Left kidney (tissue), 8 donors: ENCODE measurements at places on chromosomes 4 and X. TPM values are rescaled to one million over a fixed set of nuclear protein-coding genes. Genes with fewer than 3 reads are reported as not detected.

GRCh38 chrX:68647156-68647957 lies at the start of gene STARD8:
Gene STARD8, plus strand, starts transcription at chrX:68647666. Its CDS starts 217 bp downstream, at chrX:68647883.
- DNase-seq = peak; percentile 42

DNA sequence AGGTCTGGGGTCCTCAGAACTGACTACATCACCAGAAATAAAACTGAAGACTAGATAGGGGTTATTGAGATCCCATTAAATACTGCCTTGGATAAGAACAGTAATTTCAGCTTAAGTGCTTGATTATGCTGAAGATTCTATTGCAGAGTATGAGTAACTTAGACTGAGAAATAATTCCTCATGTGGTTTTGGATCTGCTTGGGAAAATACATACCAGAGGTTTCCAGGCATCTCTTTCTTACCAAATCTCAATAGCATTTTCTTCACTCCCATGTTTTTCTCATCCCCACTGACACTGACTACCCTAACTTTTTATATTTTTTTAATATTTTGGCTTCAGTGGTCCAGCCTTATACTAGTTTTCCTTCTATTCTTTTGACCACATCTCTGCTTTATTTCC lies 92.0 kb upstream of the TEX13D start:
- DNase-seq = no peak

- DNase-seq = no peak
Observed at GRCh38 chr4:167456619-167457018, 222.3 kb upstream of the SPOCK3 start.

DNA sequence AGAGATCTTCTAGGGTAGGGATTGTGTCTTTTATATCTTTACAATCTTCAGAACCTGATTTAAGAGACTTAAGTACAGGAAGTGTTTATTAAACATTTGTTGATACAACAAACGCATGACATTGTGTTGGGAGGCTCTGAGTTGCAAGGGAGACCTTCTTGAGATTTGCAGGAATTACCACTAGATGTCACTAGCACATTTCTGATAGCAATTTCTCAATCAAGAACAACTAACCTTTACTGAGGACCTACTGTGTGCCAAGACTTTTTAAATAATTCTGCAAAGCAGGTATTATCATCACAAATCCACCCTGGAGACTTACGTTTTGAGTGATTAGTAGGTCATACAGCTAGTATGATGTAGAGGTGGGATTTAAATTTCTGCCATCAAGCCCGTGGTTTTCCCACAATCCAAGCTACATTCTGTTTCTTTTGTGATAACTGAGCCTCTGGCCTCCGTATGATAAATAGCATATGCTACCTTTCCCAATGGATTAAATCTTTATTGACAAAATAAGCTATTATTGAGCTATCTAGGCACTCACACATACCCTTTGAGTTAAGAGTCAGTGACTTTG lies 986.0 kb downstream of the CCSER1 start:
- no peak for DNase-seq

ARX gene
- not detected for polyA plus RNA-seq

REPS2 gene
- 12.1 TPM for polyA plus RNA-seq

ITM2A gene
- 78.8 TPM for polyA plus RNA-seq

ABCB7 gene
- 36.1 TPM for polyA plus RNA-seq

DNA sequence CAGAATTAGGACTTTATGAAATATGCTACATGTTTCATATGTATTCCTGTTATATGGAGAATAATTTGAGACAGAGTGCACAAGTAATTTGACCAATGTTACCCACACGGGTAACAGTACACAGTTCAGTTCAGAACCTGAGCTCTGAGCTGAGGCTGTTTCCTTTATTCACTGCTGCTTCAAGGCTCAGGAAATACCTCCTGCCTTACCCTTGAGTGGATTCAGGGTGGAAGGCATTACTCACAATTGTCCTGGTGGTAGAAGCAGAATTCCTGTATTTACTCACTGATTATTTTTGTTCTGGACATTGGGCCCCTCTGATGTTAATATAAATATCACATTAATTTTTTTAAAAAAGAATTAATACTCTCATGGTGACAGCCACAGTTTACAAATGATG lies 73.5 kb upstream of the CAMK2D start:
- DNase-seq = no peak

GRCh38 chr4:9989918-9990635 lies 31.2 kb downstream of the SLC2A9 start:
- DNase-seq = no peak

- DNase-seq = no peak
Observed at GRCh38 chr4:20724915-20725314, 24.7 kb downstream of the PACRGL start.

TRAPPC2 gene
- polyA plus RNA-seq = 22.7 TPM

NLGN4X gene
- polyA plus RNA-seq = 11.9 TPM

DNA sequence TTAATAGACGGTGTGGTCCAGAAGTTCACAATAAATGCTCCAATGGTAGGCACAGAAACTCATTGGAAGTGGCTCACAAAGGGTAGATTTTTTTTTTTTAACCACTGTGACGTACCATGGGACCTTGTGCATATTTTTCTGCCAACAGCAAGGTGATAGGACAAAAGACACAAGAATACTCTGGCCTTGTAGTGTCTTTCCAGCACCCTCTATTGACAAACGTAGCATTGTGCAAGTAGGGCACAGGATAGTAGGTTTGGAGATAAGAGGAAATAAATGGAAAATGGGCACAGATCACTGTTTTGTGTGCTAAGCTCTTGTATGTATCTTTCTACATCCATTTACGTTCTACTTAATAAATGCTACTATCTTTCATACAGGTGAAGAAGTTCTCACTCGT lies 2054.9 kb downstream of the PCDH7 start:
- DNase-seq = peak; percentile 6

- DNase-seq = no peak
Observed at GRCh38 chr4:17120761-17121160, 222.3 kb upstream of the LDB2 start.

DNA sequence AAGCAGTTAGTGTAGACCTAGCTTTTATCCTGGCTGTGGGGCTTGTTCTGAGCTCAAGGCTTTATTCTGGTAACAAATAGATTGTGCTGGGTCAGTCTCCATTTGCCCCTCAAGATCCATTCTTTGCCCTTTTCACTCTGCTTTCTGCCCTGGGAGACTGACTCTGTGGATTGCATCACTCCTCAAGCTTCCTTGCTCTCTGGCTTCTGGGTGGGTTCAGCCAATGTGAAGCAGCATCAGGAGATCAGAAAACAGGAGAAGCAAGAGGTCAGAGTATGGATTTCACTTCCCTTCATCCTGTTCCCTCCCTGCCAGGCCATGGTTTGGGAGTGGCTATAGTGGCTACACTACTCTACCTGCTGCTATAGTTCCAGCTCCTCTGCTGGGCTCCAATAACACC lies 184.1 kb upstream of the NDP start:
- no peak for DNase-seq

GRCh38 chrX:7378406-7378805 lies 230.5 kb upstream of the PUDP start:
- no peak for DNase-seq

- no peak for DNase-seq
Observed at GRCh38 chr4:22246847-22247246, 269.0 kb downstream of the ADGRA3 start.

TKTL2 gene
- not detected for polyA plus RNA-seq

- no peak for DNase-seq
Observed at GRCh38 chr4:186326391-186326790, 60.4 kb downstream of the F11 start.

GRCh38 chrX:150961631-150962030 lies 21.5 kb upstream of the HMGB3 start:
- no peak for DNase-seq

DNA sequence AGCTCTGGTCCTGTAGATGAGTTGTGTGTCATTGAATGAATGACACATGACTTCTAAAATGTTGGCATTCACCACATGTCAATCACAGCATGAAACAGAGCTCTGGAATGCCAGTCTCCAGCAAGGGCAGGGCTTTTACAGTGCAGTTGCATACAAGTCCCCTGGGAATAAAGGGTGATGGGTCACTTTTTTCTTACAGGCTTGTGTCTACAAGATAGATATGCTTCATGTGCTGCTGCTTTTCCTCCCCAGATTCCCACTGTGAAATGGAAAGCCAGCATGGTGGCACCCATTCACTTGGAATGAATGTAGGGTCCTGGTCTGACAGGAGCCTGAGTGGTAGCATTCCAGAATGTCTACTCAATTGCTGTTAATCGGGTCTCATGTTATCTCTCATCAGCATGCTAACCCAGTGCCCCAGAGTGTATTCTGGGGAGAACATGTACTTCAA lies 159.1 kb upstream of the KIT start:
- no peak for DNase-seq

- DNase-seq = no peak
Observed at GRCh38 chrX:84358271-84358670, 144.0 kb downstream of the HDX start.

DNA sequence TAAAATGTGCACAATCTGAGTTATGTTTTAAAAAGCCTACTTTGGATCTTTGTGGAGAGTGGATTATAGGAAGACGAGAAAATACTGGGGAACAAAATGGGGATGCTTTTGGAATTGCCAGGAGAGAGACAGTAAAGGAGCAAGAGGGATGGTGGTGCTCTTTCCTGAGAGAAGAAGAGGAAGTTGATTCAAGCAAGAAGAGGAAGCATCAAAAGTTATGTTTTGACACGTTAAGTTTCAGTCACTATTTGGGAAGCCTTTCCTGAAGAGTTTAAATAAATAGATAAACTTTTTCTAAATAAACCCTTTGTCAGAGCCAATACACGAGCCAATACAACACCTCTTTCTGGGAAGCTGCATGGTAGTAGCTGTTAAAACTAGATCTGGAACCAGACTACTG lies 394.1 kb downstream of the GALNTL6 start:
- no peak for DNase-seq

- no peak for DNase-seq
Observed at GRCh38 chr4:165563851-165564250, 185.0 kb downstream of the CPE start.

DNA sequence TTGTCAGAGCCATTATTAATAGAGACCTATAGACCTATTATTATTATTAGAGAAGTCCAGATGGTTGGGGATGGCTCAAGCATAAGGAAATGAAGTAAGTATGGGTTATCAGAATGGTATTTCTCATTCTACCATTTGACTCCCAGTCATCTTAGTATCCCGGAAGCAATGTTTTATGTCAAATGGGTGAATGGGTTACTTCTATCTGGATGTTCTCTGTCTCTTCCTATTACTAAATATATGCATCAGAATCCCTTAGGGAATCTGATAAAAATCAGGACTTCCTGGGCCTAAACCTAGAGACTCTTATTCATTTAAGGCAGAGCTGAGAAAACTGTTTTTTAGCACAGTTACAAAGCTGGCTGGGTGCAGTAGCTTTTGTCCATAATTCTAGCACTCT lies 149.9 kb downstream of the SLC10A7 start:
- no peak for DNase-seq

PPP4R3C gene
- not detected for polyA plus RNA-seq

- DNase-seq = no peak
Observed at GRCh38 chr4:106830879-106831278, 205.2 kb downstream of the DKK2 start.

GRCh38 chrX:72121383-72121782 lies 10.3 kb downstream of the RTL5 start:
- no peak for DNase-seq

PCDH10 gene
- polyA plus RNA-seq = 7.4 TPM

GRCh38 chrX:118824173-118824730 lies 628 bp downstream of the ZCCHC12 start:
- no peak for DNase-seq

DNA sequence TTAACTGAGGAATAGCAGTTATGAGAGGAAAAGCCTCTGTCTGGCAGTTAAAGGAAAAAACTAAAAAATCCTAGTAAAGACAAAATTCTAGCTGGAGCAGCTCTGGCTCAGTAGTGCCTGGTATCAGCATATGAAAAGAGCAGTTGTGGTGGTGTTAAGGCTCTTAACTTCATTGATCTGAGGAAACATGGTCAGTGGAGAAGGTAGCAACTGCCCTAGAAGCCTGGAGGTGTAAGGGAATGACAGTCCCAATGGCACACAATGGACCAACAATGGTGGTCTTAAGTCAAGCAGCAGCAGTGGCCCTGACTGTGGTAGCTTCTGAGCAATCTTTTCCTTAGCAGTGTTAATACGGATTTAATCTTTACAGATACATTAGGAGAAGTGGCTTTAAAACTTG lies 189.6 kb upstream of the POF1B start:
- DNase-seq = no peak

DNA sequence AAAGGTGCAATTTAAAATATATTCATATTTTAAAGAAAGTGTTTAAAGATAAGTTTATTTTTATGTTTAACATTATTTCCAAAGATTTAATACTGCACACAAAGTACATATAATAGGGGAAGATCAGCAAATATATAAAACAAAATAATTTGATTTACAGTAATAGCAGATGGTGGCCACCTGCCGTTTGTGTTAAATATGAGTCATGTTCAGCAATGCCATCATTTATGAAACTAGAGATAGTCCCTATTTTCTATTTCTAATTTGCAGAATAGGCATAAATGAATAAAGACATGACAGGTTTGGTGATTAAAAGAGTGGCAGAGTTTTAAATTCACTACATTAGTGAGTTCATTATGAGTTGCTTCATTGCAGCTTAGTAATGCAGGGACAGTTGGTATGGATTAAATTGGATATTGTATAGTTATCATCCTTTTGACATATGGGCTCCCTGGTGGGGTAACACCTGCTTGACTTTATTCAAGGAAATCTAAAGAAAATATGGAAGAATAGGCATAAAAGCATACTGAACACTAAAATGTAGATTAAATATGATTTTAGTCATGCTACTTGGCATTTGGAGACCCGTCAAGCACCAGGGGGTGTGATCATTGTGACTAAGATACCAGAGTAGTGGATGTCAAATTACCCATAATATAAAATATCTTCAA lies 78.8 kb upstream of the BANK1 start:
- DNase-seq = no peak

SLC10A4 gene
- 0.38 TPM for polyA plus RNA-seq

DNA sequence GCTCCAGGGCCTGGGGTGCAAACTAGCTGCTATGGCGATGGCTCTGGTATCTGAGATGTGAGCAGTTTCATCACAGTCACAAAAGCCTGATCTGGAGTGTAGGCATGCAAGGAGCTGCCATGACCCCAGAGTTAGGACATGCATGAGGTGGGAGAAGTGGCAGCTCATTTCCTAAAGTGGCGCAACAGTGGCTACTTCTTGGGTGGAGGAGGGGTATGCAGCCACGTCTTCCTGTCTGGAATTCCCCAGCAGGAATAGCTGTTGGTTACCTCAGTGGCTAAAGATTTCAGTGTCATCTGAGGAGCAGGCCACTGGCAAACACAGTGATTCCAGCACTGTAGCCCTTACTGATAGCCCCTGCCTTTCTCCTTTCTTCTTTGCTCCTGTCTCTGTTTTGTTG lies 1382.5 kb downstream of the C4orf33 start:
- DNase-seq = no peak

PAGE4 gene
- 0.30 TPM for polyA plus RNA-seq

- DNase-seq = no peak
Observed at GRCh38 chrX:46617906-46618305, 44.3 kb downstream of the CHST7 start.

DNA sequence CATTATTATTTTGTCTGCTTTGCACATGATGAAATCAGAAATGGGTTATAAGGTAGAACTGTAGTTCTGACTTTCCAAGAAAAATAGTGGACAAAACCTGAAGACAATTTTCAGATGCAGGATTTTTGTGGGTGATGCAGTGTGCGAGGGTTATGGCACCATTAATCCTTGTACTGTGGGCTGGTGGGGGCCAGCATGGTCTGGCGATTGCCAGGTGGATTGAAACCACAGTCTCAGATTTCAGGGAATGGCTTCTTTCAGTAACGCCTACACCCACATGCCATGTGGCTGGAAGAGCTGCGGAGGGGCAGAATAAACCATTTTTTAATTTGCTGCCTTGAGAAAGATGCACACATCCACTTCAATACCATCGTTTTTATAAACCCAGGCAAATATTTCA lies 150.5 kb downstream of the ARSF start:
- DNase-seq = no peak
